ENCODE measurements at places on chromosomes 5 and 9. TPM values are rescaled to one million over a fixed set of nuclear protein-coding genes. Genes with fewer than 3 reads are reported as not detected.

CDH9 gene
- not detected for total RNA-seq

GHR gene
- total RNA-seq: 10.8 TPM

PLPPR1 gene
- total RNA-seq: not detected

PCDHA10 gene
- total RNA-seq: 0.54 TPM

DRD1 gene
- total RNA-seq: not detected

PCDHA13 gene
- total RNA-seq: 0.13 TPM

NOP16 gene
- total RNA-seq: 9.4 TPM

SLC25A2 gene
- 0.39 TPM for total RNA-seq

ANKRD18B gene
- not detected for total RNA-seq

NSG2 gene
- total RNA-seq: not detected

GRHPR gene
- 109 TPM for total RNA-seq

IL9 gene
- total RNA-seq: not detected

SPINK6 gene
- total RNA-seq: not detected

GABRG2 gene
- total RNA-seq: not detected

FAM193B gene
- total RNA-seq: 23.7 TPM

CNTNAP3 gene
- 0.39 TPM for total RNA-seq

PRRT1B gene
- not detected for total RNA-seq

OR13C2 gene
- not detected for total RNA-seq

EXOSC3 gene
- 27.2 TPM for total RNA-seq

LCN15 gene
- not detected for total RNA-seq

AFAP1L1 gene
- total RNA-seq: 1.8 TPM

NACC2 gene
- total RNA-seq: 24.8 TPM

TRAF2 gene
- total RNA-seq: 9.2 TPM

All from articular chondrocyte of knee joint (primary cell).